ENCODE measurements at places on chromosomes 7 and 10. TPM values are rescaled to one million over a fixed set of nuclear protein-coding genes. Genes with fewer than 3 reads are reported as not detected.

Gene EPDR1
- total RNA-seq, result 0.19 TPM

Gene BTBD16
- total RNA-seq, result not detected

Gene GPR85
- not detected for total RNA-seq

Gene CALML5
- total RNA-seq, result not detected

Gene NPFFR1
- not detected for total RNA-seq
